ENCODE measurements at places on chromosomes 16 and 17.

GRCh38 chr16:48210747-48211146 is 33.4 kb upstream of the LONP2 start:
- DNase-seq = no peak

DNA sequence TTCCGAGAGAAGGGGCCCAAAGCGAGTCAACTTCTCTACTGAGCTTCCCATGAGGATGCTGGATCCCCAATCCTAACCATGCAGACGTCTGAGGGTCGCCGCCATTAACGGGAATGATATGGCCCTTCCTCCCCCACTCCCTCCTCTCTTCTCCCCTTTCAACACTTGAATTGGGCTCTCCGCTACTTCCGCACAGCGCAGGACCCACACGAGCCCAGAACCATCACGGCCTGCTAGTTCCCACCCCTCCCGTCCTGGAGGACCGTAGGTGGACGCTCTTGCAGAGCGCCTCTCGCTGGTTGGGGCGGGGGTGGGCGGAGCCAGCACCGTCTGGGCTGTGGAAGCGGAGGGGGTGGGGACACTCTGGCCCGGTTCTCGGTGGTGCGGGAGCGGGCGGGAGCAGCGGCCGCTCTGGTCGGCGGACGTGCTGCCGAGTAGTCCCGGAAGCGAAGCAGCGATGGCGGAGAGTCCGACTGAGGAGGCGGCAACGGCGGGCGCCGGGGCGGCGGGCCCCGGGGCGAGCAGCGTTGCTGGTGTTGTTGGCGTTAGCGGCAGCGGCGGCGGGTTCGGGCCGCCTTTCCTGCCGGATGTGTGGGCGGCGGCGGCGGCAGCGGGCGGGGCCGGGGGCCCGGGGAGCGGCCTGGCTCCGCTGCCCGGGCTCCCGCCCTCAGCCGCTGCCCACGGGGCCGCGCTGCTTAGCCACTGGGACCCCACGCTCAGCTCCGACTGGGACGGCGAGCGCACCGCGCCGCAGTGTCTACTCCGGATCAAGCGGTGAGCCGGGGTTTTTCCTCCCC is at the start of gene UBE2Z:
Gene UBE2Z (plus strand): TSS at position 361 of the 797 bp plus-strand sequence. CDS start 97 bp downstream, at position 458.
- peak; percentile 51 for DNase-seq

DNA sequence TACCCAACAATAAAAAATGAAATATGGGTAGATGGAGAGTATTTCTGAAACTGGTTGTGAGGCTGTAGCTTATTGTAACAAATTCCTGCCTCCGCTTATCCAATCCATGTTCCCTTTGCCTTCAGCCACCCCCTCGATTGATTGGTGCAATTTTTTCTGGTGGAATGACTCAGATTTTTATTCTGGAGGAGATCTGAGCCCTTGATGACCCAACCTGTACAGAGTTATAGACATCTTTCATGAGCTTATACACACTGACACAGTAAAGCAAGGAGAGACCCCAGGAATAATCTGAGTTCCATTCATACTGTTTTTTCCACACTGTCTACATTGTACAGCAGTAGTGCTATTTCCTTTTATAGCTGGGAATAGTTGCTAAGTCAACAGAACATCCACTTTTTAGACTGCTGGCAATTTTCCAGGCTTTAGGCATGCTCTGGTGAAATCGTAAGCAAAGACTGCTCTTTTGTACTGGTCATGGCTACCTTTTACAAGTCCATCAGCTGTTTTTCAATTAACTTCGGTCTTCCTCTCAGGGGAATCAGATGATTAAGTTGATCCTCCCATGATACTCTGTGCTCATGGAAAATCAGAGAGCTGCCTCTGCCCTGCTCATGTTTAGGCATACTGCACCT is 30.1 kb downstream of the CCL4 start:
- DNase-seq = peak; percentile 20

- DNase-seq = no peak
Measured at GRCh38 chr17:65696739-65697394, 135.4 kb upstream of the AXIN2 start.

- DNase-seq = no peak
Measured at GRCh38 chr17:81040791-81041337, 5.9 kb downstream of the BAIAP2 start.

GRCh38 chr17:74703311-74703710 is 9.4 kb downstream of the CD300LF start:
- DNase-seq = no peak

- DNase-seq = no peak
Measured at GRCh38 chr16:88618956-88619667, 19.3 kb upstream of the IL17C start.

DNA sequence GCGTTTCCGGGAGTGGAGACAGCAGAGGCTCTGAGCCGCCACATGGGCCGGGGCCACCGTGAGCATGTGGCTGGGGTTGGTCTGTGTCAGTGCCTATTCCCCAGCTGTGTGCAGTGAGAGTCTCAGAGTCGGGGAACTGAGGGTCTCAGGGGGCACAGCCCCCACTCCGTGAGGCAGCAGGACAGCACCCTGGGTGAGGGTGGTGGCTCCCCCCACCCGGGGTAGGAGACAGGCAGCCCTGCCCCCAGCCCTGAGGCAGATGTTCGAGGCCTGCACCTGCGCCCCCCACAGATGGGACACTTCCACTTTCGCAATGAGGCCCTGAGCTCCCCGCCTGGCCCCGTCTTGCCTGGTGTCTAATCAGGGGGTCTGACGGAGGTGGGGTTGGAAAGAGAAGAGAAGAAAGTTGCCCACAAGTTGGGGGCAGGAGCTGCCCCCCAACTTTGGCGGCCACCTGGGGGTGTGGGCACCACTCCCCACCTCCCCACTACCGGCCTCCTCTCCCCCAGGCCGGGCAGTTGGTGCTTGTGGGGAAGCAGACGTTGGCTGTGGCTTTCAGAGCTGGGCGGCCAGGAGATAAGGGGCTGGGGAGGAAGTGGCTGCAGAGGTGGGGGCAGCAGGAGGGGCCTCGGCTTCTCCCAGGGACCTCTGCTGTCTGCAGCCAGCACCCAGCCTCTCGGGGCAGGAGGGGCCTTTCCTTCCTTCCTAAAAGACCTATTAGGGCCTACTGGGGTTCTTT is 1.8 kb upstream of the CBFA2T3 start:
- no peak for DNase-seq

GRCh38 chr16:89722392-89723278 is 1.3 kb downstream of the ZNF276 start:
- DNase-seq = no peak
